ENCODE measurements at places on chromosomes 2 and 18.

GRCh38 chr2:163610817-163611556, 124.8 kb downstream of the FIGN start:
- no peak for DNase-seq

GRCh38 chr2:239566162-239566994, 165.6 kb upstream of the HDAC4 start:
- DNase-seq = no peak

- DNase-seq = no peak
Measured at GRCh38 chr2:152200565-152201465, 25.3 kb upstream of the STAM2 start.

DNA sequence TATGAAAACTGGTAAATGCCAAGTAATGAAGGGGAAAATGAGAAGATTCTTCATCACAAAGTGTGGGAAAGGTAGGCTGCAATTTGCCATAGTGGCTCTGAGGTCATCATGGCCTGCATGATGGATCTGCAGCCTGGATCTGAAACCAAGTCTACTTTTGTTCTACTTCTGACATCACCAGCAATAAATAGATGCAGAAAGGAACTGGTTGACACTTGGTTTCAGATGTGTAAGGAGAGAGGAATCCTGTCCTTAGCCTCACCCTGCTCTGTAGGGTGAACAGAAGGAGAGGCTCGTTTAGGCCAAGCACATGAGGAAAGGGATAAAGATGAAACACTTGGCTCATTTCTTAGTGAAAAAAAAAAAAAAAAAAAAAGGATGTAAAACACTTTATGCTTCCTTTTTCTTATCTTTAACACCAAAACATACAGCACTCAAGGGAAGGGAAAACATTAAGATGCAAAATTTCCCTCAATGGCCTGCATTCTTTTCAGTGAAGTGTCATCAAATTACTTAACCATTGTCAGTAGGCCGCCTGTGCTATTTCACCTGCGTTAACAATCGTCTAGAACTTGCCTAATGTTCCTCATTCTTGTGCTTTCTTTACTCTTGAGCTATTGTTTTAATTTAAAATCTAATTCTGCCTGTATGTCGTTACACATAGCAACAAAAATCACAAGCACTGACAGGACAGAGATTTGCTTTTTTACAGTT, 3.9 kb downstream of the NEB start:
- no peak for DNase-seq

GRCh38 chr2:114614592-114614991, 172.2 kb downstream of the DPP10 start:
- no peak for DNase-seq

- no peak for DNase-seq
Measured at GRCh38 chr2:225788571-225789094, 389.1 kb downstream of the NYAP2 start.

GRCh38 chr2:96273763-96274162, 7.7 kb downstream of the CIAO1 start:
- DNase-seq = no peak

DNA sequence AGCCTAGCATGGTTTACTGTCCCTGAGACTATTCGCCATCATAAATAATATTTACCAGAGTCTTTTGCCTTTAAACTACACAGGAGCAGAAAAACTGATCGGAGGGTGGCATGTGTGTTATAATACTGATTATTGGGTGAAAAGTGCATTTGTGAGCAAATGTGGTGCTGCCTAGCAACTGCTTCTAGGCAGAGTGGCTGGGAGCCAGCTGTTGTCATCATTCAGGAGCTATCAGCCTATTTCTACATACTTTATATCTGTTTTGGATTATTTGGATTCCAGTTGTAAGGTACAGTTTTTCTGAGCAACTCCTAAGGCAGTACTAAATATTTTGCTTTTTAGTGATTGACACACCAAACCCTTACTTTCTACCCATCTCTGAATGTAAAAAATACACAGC, 75.0 kb upstream of the MSTN start:
- DNase-seq = no peak

GRCh38 chr2:73284296-73285158, at the start of gene FBXO41:
TSS of gene FBXO41 (minus strand) at chr2:73284478. CDS start at chr2:73269630, 14,848 bp downstream.
- peak; percentile 49 for DNase-seq

DNA sequence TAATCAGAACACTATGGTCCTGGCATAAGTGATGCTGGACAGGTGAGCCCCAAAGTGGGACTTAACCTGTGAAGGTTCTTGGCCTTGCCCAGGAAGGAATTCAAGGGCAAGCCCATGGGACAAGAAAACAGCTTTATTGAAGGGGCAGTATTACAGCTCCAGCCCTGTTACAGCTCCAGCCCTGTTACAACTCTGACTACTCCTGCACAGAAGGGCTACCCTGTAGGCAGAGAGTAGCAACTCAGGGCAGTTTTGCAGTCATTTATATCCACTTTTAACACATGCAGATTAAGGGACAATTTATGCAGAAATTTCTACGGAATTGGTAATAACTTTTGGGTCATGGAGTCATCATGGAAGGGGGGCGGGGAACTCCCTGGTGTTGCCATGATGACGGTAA, 15.7 kb downstream of the IL37 start:
- no peak for DNase-seq

DNA sequence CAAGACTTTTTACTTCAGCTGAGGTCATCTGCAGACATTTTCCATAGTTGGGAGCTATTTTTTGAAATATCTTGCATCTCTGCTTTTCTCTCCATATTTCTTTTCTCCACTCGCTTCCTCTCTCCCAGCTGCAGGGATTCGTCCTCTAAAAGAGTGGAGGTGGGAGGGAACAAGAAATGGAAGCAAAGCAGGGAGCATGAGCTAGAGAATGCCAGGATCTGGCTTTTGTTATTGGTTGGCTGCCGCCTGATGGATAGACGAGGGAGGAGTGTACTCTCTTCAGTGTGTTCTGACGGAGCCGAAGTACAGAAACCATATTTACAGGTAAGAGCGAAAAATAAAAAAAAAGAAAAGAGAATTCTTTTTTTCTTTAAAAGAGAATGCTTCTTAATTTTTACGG, at the start of gene CSRNP3:
Gene CSRNP3 (plus strand): TSS at position 282 of the 400 bp plus-strand sequence. CDS start 125,368 bp downstream, outside the sequence.
- DNase-seq = no peak

DNA sequence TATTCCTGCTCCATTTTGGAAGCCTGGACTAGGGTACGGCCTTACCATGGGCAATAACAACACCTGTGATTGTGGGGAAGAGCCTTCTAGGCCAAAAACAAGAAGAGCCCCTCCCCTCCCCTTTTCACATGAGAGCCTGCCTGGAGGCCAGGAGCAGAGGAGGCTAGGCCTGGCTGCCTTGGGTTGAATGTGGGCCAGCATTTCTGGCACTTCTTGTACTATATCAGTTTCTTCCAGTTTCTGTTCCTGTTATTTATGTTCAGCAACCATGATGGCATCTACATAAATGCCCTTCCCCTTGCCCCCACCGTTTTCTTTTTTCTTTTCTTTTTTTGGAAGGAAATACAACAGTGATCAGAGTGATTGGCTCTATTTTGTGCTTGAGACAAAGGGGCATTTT, 58.4 kb downstream of the KCTD18 start:
- DNase-seq = no peak

- DNase-seq = no peak
Measured at GRCh38 chr2:101792208-101792607, 94.7 kb downstream of the MAP4K4 start.

DNA sequence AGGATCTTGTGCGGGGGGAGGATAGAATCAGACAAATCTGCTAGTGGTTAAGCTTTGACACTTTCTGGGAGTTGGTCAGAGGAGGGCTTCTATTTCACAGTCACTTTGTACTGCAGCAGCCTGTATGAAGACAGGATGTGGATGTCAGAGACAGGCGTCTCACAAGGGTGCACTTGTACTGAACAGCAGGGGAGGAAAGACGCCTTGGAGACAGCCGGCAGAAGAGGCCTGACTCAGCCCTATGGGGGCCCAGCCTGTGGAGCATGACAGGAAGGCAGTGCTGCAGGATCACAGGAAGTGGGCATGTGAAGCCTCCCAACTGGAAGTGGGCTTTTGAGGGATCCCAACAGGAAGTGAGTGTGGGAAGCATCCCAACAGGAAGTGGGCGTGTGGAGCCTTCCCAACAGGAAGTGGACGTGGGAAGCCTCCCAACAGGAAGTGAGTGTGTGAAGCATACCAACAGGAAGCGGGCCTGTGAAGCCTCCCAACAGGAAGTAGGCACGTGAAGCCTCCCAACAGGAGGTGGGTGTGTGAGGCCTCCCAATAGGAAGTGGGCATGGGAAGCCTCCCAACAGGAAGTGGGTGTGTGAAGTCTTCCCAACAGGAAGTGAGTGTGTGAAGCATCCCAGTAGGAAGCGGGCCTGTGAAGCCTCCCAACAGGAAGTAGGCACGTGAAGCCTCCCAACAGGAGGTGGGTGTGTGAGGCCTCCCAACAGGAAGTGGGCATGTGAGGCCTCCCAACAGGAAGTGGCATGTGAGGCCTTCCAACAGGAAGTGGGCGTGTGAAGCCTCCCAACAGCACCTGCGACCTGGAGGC, 212.3 kb downstream of the SNTG2 start:
- DNase-seq = peak; percentile 6

DNA sequence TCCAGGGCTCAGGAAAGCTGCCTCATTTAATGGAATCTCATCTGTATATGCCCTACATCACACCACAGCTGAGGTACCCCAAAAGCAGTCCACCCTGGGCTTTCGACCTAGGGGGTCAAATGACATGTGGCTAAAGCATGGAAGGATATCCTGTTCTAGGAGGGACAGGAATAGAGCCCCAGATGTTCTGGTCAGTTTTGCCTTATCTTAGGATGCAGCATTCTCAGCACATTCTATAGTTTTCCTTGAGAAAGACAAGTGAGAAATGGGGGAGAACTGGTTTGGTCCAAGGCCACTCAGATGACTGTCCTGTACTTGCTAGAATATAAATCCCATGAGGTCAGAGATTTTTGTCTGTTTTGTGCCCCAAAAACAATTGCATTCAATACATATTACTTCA, 688.0 kb upstream of the ZEB2 start:
- no peak for DNase-seq

DNA sequence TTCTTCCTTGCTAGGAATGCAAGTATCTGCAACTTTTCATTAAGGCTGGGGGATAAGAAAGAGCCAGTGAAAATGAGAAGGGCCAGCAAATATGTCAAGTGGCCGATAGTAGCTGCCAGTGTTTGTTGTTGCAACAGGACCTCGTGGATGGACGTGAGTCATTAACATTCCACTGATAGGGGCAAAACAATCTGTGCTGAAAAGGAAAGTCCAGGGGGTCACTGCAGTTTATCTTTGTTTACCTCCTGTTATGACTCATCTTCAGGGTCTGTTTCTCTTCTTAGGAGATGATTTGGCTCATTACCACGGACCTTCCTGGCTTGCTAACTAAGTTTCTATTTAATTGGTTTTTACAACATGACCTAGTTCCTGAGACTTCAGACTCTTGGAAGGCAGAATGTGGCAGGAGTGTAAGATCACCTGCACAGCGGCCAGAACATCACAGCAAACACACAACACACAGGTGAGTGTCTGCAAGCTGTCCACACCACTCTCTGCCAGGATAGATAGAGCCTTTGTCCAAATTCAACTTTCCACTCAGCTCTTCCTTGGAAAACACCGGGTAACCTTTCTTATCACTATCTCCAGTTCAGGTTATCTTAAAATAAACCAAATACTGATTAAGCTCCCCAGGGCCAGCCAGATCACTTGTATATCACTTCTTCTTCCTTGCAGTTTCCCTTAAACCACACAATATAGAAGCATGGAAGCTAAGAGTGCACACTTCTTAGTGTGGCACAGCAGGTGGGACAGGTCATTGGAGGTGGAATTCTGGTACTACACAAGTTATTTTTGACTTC, 157.5 kb upstream of the LMAN1 start:
- DNase-seq = no peak

DNA sequence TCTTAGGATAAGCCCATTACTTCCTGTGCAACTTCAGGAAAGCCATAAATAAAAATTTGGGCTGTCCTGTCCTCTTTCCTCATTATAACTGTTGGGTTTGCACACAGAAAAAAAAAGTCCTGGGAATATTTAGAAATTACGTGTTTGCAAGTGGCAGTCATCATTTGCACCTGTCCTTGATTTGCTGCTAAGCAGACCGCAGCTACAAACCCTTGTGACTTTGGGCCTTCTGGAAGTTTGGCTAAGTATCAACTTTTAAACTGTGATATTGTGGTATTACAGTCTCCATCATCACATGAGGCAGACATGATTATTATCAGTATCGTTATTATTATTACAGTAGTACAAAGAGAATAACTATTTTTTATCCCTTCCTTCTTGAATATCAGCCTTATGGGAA, 260.7 kb upstream of the SESTD1 start:
- DNase-seq = no peak

DNA sequence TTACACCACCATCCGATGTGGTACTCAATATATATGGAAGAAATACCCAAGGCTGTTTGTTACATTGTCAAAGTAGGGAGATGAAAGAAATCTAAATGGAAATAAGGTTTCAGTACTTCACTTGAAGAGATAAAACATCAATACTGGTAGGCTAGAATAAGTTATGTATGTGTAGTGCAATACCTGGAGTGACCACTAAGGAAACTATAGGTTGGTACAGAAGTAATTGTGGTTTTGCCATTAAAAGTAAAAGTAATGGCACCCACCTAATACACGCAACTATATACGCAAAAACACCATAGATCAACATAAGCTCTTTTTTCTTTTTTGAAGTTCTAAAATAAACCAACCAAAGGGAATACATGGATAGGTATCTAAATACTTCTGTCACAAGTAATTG, 143.2 kb upstream of the KYNU start:
- no peak for DNase-seq

- DNase-seq = no peak
Measured at GRCh38 chr18:67428805-67429204, 87.7 kb downstream of the DSEL start.

DNA sequence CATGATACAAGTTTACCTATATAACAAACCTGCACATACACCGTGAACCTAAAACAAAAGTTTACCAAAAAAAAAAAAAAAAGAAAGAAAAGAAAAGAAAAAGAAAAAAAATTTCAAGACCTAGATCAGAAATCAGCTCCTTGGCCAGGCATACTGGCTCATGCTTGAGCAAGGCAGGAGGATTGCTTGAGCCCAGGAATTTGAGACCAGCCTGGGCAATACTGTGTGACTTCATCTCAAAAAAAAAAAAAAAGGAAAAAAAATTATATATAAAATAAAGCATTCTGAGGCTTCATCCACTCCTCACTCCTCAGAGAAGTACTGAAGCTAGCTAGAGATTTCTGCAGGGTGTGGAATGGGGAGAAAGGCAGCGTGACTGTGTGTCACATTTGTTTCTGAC, 11.8 kb upstream of the PROC start:
- DNase-seq = no peak

DNA sequence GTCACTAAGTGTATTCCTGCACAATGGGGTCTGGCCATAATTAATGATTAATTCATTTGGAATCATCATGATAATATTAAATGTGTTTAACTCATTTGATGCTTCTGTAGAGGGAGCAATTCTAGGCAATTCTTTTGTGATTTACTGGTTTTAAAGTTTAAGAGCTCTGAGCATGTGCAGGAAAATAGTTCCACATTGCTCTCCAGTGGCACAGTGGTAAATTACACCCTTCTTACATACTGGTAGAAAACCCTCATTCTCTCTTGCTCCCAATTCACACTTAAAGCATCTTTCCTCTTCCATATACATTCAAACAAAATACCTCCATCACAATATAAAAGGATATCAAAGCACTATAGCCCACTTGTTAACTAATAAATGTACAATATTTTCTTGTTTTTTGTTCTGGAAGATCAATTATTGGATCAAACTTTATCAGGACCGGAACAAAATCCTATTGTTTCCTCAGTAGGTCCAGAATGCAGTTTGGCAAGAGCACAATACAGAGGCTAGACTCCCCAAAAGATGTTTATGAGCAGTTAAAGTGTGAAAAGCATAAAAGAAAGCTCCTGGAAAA, 844.3 kb downstream of the MBD2 start:
- no peak for DNase-seq
